ENCODE measurements at places on chromosomes 5 and 9.

DNA sequence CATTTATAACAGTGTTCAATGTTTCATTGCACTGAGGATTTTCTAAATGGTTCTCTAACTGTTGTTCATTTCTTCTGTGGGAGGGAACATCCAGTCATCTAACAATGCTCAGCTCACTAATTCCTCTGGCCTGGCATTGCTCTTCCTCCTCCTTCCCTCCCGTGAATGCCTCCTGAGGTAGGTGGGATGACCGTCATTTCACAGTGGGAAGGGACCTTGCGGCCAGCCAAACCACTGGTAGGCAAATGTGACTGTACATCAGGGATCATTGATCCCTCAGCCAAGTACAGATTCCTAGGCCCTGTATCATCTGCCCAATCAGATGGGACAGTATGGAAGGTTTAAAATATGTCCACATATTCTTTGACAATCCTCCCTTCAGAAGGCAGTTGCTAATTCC is 23.7 kb upstream of the VDAC1 start:
- no peak for DNase-seq

DNA sequence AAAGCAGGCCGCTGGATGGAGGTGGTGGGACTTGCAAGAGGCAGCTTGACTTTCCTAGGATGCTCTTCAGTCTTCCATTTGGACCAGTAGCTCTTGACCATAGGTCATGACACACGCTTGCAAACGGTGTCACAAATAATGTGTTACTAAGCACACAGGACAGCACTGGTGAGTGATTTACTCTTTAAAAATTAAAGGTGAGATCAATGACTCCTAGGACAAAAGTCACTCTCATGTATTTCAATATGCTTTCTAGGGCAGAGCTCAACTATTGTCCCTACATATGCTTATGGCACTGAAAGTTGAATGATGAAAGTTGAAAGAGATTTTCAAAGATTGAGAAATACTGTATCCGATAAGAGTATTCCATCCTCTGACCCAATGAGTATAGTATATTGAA is 496.7 kb downstream of the EBF1 start:
- no peak for DNase-seq

GRCh38 chr5:135391869-135392255 is 7.2 kb downstream of the MACROH2A1 start:
- DNase-seq: no peak

DNA sequence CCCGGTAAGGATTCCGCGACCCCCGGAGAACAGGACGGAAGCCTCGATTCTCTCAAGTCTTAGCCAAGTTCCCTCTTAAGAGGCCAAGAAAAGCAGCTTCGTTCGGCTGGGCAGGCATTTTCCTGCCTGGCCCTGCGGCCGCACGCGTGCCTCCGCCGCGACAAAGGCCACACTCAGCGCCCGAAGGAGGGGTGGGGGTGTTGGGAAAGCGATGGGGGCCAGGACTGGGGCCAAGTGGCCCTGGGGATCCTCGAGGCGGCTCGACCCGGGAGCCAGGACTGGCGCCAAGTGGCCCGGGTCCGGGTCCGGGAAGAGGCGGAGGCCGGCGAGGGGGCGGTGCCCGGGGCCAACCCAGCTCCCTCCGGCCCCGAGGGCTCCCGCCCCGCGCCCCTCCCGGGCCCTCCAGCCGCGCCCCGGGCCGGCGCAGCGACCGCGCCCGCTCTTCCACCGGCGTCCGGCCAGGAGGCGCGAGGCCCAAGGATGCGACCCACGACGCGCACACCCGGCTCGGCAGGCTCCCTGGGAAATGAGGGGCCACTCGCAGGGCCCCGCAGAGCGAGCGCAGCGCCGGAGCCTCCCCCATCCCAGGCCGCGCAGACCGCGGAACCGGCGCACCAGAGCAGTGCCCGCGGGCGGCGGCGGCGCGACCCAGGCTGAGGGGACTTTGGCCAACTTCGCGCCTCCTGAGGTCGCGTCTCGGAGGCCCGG is 756 bp downstream of the VAV2 start:
- DNase-seq: no peak

DNA sequence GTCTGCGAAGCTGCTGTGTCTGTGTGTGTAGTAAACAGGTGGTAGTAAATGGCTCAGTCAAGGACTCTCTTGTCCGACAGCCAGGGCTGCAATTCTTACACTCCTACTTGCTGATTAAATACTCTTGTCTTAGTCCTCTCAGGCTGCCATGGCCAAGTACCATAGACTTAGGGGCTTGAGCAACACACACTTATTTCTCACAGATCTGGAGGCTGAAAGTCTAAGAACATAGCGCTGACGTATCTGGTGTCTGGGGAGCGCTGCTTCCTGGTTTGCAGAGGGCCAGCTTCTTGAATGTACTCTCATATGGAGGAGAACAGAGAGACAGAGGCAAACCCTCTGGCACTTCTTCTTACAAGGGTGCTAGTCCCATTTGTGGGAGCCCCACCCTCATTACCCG is 411.0 kb downstream of the MED10 start:
- DNase-seq: no peak

DNA sequence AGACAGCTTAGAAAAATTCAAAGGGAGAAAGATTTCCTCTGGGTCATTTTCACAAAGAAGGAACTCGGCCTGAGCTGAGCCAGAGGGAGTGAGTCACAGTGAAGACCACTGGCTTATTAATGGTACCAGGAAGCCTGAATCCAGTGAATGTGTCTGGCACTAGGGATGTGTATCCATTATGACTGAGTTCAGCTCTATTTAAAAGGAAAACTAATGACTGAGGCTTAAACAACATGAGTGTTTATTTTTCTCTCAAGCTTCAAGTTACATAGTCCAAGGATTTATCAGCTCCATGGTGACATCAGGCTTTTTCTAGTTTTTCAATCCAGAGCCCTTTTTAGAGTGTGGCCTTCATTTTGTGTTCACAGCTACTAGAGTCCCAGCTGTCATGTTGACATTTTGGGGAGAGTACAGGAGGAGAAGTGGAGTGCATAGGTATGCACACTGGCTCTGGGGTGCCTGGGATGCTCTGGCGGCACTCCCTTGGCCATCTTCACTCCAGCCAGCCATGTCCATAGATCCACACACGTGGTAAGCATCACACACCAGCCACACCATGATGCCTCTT is 159.5 kb upstream of the ERCC6L2 start:
- no peak for DNase-seq

DNA sequence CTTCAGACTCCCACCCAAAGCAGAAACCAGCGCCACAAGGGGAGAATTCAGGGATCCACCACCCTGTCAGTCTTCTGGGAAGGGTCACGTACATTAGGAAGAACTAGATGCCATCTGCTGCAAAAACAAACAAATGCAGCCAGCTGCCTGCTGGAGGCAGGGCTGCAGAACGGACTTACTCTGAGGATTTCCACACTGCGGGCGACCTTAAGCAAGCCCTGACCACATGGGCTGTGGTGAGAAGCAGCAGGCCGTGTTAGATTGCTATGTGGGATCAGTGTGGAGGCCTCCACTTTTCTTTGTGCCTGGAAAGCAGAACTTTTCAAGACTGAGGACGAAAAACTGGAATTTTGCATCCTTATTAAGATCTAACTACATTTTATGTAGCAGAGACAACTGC is 13.4 kb upstream of the LTC4S start:
- DNase-seq: no peak

DNA sequence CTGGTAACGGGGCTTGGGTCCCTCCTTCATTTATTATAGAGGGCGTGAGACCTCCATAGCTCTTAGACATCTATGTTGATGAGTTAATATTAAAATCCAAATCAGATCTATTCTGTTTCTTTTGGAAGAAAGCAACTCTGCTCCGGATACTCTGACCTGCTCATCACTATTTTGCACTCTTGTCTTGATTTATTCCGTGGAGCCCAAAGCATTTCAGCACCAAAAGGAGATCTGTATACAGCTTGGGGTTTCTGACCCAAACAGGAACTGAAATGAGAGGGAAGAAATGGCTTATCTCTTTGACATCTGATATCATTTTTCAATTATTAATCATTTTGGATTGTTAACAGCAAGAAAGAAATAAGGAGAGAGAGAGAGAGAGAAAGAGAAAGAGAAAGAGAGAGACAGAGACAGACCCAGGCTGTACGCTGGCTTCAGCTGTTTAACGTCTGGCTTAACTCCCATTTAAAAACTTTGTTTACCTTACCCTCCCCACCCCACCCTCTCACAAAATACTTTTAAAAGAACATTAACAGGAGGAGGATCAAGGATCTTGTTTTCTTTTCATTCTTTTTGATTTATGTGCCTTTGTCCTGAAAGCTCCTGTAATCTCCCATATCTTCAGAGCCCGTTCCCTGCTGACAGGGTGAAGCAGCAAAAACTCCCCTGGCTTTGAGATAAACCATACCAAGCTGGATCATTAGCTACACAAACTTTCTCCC is 231.4 kb upstream of the TUT7 start:
- no peak for DNase-seq

DNA sequence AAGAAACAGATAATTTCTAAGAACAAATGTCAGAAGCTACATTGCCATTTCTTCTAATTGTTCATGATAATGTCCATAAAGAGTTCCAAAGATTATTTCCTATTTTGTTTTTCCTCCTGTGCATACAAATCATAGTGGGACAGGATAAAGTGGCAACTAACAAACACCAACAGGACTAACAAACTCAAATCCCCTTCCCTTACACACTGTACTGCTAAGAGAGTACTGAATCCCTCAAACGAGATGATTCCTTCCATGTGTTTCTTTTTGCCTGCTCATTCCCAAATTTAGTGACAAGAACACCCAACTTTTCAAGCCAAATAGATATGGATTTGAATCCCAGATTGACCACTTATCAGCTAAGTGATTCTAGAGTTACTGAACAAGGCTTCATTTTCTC is 15.2 kb downstream of the STRBP start:
- DNase-seq: no peak

GRCh38 chr5:35087991-35088390 is 40.2 kb upstream of the AGXT2 start:
- no peak for DNase-seq

- DNase-seq: no peak
Measured at GRCh38 chr9:81754245-81754644, 64.9 kb upstream of the TLE1 start.

- no peak for DNase-seq
Measured at GRCh38 chr5:1463326-1464095, 18.3 kb upstream of the SLC6A3 start.

GRCh38 chr5:111132731-111133435 is 40.7 kb downstream of the WDR36 start:
- DNase-seq: no peak

DNA sequence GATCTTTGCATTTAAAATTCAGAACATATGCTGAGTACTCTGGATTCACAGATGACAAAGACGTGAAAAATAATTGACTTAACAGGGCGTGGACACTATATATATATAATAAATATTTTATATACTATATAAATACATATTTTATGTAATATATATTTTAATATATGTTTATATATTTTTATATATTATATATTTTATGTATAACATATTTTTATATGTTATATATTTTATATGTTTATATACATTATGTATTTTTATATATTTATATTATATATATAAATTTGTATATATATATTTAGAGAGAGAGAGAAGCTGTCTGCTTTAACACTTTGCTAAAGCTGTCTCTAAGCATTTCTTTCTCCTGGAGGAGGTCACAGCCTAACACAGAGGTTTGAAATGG is 113.1 kb downstream of the INIP start:
- DNase-seq: no peak

- DNase-seq: peak; percentile 66
Measured at GRCh38 chr9:26261503-26262330, 583.5 kb upstream of the TUSC1 start.

GRCh38 chr5:101534491-101535110 is 631.5 kb upstream of the ST8SIA4 start:
- no peak for DNase-seq

GRCh38 chr5:172283020-172283861 is at the start of gene UBTD2:
UBTD2 (minus strand) TSS chr5:172283764; CDS start chr5:172283665, 99 bp downstream.
- peak; percentile 88 for DNase-seq

- no peak for DNase-seq
Measured at GRCh38 chr5:7983433-7983832, 114.5 kb downstream of the MTRR start.

DNA sequence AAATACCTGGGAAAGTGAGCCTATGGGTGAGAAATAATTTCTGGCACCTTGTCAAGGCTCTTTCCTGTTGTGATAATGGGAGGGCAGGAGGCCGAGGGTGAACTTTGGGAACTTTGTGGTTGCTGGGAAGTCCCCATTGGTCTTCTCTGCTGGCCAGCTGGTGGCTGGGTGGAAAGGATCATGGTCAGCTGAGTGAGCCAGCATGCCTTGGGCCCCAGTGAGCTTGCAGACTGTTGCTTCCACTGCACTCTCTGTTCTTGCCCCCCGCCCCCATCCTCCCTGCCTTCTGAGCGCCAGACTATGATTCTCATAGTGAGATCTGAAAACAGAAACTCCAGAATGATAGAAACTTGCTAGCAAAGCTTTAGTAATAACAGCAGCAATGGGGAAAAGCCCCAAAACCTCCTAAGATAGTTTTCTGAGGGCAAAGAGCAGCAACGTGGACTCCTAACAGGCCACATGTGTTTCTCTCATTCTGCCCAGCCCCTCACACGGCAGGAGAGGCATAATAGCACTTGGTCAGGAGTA is 139.2 kb upstream of the SMARCA2 start:
- DNase-seq: no peak

GRCh38 chr5:87079219-87079618 is 188.5 kb upstream of the RASA1 start:
- no peak for DNase-seq

- DNase-seq: no peak
Measured at GRCh38 chr5:160957312-160957861, 105.4 kb upstream of the ATP10B start.

Data from MCF 10A (cell line).